ENCODE measurements at places on chromosomes 13 and 19. TPM values are rescaled to one million over a fixed set of nuclear protein-coding genes. Genes with fewer than 3 reads are reported as not detected.

The KLC3 gene
- 0.17 TPM for total RNA-seq

The MAP4K1 gene
- total RNA-seq, result 0.17 TPM

DNA sequence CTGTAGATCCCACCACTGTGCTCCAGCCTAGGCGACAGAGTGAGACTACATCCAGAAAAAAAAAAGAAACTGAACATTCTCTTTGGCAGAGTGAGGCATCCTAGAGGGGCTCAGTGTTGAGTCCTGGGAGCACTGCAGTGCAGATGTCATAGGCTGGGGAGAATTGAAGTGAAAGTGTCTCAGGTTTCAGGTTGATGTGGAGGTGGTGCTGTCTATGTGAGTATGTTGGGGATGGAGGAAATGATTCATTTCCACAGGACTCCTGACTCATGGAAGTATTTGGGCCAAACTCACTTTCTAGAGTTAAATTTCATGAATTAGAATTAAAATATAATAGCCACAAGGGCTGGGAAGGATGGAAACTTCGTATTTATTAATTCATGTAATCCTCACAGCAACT, 134.4 kb upstream of the TSC22D1 start:
- peak; percentile 66 for DNase-seq

The LRRC8E gene
- total RNA-seq, result 2.6 TPM

The WDR87 gene
- not detected for total RNA-seq

The ATP4A gene
- total RNA-seq, result not detected

The SPRED3 gene
- 1.5 TPM for total RNA-seq

DNA sequence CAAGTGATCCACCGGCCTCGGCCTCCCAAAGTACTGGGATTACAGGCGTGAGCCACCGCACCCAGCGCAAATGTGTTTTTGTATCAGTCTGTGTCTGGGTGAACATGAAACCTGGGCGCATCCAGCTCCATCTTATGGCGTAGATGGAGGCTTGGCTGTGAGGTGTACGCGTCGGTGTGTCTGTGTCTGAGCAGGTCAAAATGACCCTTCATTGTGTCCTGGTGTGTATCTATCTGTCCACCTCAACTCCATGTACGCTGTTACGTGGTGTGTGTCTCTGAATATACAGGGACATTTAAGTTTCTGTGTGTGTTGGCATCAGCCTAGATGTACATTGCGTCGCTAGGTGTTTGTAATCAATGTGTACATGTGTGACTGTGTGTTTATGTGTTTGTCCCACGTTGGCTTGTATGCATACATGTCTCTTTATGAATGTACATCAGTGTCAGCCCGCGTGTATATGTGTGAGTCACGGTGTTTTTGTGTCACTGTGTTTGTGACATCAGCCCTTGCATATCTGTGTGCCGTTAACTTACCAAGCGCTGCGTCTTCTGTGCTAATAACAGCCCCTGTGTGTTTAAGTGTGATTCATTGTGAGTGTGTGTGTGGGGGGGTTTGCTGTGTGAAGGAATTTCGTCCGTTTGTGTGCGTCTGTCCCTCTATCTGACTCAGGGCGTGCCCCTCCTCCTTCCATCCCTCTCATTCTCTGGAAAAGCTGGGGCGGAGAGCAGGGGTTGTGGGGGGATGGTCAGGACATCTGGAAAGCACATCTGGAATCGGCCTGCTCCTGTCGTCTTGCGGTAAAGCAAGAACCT, 6.4 kb downstream of the AXL start:
- peak; percentile 100 for DNase-seq

GRCh38 chr19:58584498-58585441, 11.6 kb upstream of the MZF1 start:
- DNase-seq, result no peak

The ATP4B gene
- not detected for total RNA-seq

GRCh38 chr13:79778741-79779460, 297.9 kb downstream of the NDFIP2 start:
- DNase-seq, result no peak

The TEKTIP1 gene
- total RNA-seq, result not detected

GRCh38 chr19:6662702-6663101, 7.3 kb downstream of the TNFSF14 start:
- no peak for DNase-seq

The COL5A3 gene
- 0.77 TPM for total RNA-seq

GRCh38 chr13:23748109-23748990, 140.8 kb downstream of the MIPEP start:
- DNase-seq, result no peak

The ZNF787 gene
- total RNA-seq, result 28.7 TPM

The ZNF480 gene
- 5.9 TPM for total RNA-seq

All from fibroblast of lung (primary cell).